Endothelial cell (in vitro differentiated cells): ENCODE measurements at places on chromosomes 16 and 17. TPM values are rescaled to one million over a fixed set of nuclear protein-coding genes. Genes with fewer than 3 reads are reported as not detected.

The KRT9 gene
- total RNA-seq: not detected

- no peak for DNase-seq
These were observed 22.1 kb downstream of the NME2 start for GRCh38 chr17:51188271-51188833.

The DPEP1 gene
- total RNA-seq: 118 TPM

- no peak for DNase-seq
These were observed 27.9 kb downstream of the STXBP4 start for GRCh38 chr17:54996441-54996840.

DNA sequence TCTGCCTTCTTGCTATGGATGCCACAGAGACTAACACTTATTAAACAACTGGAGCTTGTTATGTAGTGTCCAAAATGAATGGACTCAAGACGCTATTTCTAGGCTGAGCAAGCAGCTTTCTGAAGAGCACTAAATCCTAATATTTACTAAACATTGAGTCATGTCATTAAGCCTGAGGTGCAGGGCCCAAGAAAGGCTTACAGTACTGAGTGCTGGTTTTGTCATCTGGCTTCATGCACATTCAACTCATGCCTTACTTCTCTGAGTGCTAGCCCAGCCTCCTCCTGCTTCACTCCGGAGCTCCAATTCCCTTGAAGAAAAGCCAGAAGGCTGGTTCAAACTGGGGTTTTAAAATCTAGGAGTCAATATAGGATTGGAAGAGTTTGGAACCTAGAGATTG, 363.3 kb upstream of the CDH5 start:
- DNase-seq: no peak

The CACNG3 gene
- total RNA-seq: not detected

- no peak for DNase-seq
These were observed 188.0 kb downstream of the ENGASE start for GRCh38 chr17:79262624-79263023.

DNA sequence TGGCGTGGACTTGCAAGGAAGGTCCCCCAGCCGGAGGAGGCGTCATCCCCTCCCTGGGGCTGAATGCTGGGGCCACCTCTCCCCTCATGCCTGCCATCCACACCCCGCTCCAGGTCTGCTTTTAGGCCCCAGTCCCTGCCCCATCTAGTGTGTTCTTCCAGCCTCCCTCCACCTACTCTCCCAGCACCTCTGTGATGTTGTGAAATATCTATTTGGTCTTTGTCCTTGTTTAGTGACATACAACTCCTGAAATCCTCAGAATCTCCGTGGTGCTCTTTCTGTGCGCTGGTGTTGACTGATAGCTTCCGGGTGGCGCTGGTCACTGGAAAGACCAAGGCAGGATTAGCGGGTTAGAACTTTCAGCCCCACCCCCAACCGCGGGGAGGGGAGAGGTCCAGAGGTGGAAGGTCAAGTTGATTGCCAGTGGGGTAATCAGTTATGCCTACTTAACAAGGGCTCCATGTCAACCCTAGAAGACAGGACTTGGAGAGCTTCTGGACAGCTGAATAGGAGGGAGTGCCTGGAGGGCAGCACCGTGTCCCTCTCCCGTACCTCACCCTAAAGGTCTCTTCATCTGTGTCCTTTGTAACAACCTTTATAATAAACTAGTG, 10.1 kb downstream of the TBC1D24 start:
- DNase-seq: no peak

- DNase-seq: no peak
These were observed 10.2 kb upstream of the BCAR1 start for GRCh38 chr16:75261590-75262078.

The KRT12 gene
- total RNA-seq: not detected

- DNase-seq: peak; percentile 78
These were observed 138.9 kb upstream of the CES5A start for GRCh38 chr16:56013962-56014552.

The TP53TG3C gene
- not detected for total RNA-seq
